ENCODE measurements at places on chromosomes 2 and 18.

- DNase-seq = no peak
Measured at GRCh38 chr2:32756074-32756727, 128.4 kb downstream of the TTC27 start.

- DNase-seq = no peak
Measured at GRCh38 chr2:222256250-222256649, 42.5 kb downstream of the PAX3 start.

DNA sequence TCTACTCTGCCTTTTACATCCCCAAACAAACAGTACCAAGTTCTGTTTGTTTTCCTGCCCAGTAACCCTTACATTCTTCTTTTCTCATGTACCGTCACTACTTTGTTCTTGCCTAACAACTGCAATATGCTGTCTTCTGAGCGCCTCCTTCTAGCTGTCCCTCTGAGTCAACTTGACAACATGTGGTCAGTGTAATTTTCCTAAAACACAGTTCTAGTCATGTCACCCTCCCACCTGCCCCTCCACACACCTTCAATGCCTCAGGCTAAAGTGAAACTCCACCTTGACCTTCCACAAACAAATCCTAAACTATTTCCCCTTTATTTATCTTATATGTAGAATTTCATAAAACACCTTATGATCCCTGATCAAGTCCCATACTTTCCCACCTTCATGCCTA is 124.6 kb upstream of the CD302 start:
- DNase-seq = no peak

DNA sequence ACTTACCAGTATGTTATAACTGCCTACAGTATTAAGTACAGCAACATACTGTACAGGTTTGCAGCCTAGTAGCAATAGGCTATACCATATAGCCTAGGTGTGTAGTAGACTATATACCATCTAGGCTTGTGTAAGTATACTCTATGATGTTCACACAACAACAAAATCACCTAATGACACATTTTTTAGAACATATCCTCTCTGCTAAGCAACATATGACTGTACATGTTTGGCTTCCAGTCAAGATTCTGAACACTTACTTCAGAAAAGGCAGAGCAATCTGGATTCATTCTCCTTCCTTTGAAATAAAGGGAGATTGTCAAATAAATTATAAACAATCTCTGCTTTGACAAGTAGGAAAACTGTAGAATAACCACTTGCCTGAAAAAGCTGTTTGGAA is 81.8 kb downstream of the EXOC6B start:
- DNase-seq = no peak

DNA sequence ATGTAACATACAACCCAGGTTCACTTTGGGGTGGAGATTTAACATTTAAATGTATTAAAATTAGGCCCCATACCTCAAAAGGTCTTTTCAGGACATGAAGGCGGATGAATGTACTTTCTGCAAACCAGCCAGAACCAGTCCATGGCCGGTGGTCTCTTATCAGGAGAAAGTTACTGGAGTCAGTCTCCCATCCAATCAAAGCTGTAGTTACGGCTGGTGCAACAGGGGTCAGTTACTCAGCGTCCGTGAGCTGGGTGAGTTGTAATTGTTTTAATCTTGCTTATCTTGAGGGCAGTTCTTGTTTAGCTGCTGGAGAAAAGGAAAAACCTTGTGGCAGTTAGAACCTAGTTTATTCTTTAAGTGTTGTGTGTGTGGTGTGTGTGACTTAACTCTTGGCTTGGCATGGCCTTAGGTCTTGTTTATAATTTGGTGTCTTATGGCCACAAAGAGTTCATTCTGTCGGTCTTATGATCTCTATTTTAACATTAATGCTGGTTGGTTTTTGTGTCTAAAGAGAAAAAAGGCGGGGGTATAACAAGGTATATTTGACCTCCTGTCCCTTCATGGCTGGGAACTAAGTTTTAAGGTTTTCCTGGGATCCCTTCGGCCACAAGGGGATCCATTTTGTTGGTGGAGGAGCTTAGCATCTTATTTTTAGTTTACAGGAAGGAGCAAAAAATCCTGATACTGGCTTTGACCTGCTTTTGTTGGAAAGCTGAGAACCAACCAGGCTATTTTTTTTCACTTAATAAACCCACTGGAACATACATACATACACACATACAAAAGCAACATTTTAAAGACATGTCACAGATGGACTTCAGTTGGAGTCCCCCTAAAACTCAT is 143.5 kb upstream of the NCK2 start:
- no peak for DNase-seq

DNA sequence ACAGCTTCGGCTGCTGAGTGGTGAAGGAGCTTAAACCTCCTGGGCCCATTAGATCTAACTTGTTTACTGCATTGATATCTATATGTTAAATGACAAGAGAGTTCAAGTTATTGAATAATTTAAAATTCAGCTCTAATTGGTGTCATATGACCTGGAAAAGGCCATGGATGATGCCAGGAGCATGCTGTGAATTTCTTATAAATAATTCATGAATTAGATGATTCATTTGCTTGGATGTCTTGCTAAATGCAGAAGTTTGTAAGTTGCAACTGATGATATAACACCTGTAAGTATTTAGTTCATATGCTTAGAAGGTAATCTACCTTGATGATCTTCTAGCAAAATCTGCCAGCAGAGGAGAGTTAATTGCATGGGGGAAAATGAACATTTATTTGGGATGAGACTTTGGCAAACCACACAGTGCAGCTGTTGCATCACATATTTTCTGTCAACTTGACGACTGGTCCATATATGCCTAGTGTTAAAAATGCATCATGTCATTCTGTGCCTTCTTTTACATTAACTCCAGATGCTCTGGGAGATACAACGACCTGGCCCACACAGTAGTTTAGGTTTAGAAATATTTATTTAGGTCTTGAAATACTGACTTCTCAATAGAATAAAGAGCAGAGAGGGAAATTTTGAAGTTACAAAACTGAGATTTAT is 226.3 kb downstream of the KIAA1328 start:
- no peak for DNase-seq

GRCh38 chr18:12851716-12852115 is 32.3 kb downstream of the PTPN2 start:
- no peak for DNase-seq

DNA sequence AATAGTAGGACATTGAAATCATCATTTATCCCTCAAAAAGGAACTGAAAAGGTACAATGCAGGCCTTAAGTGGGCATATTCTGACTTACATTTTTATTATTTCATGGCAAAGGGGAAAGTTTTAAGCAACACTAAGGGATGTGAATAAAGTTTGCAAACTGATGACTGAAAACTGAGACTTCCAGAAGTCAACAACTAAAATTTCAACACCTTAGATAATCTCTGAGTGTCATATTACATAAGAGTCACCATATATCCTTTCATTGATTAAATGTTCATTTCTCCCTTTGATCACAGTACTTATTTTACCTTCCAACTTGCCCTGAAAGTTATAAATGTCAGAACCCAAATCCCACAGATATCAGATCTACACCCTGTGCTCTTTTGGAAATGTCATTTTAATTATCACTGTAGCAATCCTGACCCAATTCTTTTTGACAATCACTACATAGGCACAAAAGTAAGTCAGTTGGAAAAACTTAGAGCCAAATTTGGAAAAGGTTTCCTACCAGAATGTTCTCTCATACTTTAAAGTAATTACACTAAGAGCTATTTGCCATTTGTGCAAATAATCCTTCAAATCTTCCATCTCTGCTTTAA is 44.4 kb upstream of the RNU4ATAC start:
- no peak for DNase-seq

DNA sequence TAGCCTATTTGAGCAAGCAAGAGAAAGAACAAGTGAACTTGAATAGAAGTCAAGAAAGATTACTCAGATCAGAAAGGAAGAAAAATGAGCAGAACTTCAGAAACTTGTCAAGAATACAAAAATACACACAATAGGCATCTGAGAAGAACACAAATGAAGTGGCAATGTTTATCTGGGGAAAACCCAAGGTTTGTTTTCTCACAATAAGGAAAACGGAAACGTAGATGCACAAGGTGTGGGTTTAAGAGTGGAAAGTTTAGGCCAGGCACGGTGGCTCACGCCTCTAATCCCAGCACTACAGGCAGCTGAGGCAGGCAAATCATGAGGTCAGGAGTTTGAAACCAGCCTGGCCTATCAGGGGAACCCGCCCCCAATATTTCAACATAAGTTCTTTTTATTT is 159.5 kb upstream of the GYPC start:
- no peak for DNase-seq

GRCh38 chr18:11147962-11148679 is 1.2 kb downstream of the PIEZO2 start:
- DNase-seq = no peak

DNA sequence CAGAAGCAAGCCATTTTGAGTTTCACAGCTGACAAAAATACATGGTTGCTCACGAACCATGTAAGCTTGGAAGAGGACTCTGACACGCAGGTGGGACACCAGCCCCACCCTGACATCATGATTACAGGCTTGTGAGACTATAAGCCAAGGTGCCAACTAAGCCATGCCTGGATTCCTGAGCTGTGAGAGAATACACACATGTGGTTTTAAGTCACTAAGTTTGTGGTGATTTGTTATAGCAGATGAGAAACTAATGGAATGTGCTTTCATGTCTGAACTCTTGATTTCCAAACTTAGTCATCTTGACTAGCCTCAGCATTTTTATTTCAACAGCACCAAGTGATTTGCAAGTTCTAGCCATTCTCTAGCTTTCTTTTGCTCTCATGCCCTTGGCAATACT is 676.1 kb upstream of the CELF4 start:
- no peak for DNase-seq

- DNase-seq = no peak
Measured at GRCh38 chr2:23219666-23220065, 165.3 kb upstream of the KLHL29 start.

GRCh38 chr2:154142480-154142879 is 270.8 kb downstream of the GALNT13 start:
- no peak for DNase-seq

DNA sequence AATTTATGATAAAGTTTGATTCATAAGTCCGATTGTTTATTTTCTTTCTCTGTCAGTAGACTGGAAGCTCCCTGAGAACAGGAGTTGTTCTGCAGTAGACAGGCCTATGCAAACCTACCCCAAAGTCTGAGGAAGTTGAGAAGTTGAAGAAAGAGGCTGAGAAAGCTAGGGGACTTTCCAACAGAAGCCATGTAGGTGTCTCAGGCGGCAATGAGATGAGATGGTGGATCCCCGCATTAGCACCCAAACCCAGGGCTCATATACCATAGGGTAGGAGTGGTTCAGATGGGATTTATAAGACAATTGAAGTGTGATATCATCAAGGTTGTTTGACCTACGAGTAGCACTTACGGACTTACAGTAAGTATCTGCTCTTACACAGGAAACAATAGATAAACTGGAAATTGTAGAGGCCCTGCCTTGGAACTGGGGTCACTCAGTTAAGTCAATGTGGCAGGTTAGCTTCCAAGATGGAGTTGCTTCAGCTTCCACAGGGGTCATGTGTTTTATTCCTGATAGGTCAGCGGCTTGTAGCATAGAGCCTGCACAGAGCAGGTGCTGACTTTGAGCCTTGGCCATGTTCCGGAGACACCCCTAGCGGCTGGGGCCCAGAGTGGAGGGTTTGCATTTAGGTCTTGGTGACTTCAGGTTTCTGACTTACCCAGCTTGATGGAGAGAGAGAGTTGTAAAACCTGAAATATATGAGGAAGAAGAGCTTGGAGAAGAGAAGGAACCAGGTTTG is 2.3 kb upstream of the PSD4 start:
- DNase-seq = peak; percentile 38
